ENCODE measurements at places on chromosomes 7 and 10.

DNA sequence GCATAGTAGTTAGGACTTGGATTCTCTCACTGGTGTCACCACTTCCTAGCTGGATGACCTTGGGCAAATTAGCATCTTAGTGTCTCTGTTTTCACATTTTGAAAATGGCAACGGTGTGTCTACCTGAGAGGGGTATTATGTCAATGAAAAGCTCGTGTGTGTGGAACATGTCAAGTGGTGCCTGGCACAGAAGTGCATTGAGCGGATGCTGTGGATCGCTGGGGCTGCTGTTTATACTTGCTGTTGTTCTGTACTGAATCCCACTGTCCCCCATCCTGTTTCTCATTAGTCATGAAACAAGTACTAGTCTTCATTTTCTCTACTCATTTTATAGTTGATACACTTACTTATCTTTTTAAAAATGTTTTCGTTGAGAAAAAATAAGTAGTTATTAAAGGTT, 26.1 kb downstream of the RBM33 start:
- DNase-seq = no peak

- DNase-seq = no peak
These were observed 332.9 kb downstream of the PTEN start for GRCh38 chr10:88196291-88196690.

GRCh38 chr7:78746301-78746700, 707.2 kb downstream of the MAGI2 start:
- no peak for DNase-seq

DNA sequence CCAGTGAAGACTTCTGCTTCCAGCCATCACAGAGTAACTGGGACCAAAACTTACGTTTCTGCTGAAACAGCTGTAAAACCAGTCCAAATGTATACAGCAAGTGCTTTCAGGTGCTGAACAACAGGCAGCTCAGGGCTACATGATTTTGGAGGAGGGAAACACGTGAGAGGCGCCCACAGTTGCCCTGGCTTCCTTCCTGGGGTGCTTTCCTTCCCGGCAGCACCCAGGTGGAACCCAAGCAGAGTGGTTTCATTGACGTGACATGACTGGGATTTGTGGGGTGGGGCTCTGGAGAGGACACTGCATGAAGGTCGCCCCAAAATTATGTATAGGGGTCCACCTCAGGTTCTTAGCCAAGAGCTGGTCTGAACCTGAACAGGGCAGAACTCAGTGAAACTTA, 34.2 kb downstream of the IL2RA start:
- no peak for DNase-seq

GRCh38 chr7:35495844-35496243, 199.1 kb downstream of the HERPUD2 start:
- DNase-seq = no peak

GRCh38 chr10:3054183-3054850, 13.0 kb upstream of the PFKP start:
- no peak for DNase-seq

DNA sequence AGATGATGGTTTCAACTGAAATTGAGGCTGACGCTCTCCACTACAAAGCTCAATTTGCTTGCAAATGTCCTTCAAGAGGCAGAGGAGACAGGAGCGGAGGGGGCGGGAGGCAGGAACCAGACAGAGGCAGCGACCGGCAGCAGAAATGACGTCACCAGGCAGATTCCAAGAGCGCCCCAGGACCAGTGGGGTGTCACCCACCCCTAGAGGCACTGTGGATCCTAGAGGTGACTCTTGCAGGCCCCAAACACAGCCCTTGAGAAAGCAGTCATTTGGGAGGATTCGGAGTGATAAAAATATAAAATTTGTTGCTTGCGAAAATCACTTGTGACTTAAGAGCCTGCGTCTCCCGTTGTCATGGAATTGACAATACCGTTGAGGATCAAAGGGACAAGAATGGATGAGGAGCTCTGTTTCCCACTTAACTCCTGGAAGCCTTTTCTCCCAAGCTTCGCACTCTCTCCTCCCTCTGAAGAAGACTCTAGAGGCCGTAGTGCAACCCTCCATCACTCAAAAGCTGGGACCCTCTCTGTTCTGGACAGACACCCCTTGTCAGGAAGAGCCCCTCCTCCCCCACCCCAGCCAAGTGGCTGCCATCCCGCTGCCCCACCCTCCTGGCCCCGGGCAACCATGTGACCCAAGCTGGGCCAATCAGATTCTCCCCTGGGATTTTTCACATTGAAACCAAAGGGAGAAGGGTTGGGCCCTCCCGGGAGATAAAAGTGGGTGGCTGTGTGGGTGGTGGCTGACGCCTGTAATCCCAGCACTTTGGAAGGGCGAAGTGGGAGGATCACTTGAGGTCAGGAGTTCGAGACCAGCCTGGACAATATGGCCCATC, 16.3 kb upstream of the SLC29A4 start:
- DNase-seq = no peak

DNA sequence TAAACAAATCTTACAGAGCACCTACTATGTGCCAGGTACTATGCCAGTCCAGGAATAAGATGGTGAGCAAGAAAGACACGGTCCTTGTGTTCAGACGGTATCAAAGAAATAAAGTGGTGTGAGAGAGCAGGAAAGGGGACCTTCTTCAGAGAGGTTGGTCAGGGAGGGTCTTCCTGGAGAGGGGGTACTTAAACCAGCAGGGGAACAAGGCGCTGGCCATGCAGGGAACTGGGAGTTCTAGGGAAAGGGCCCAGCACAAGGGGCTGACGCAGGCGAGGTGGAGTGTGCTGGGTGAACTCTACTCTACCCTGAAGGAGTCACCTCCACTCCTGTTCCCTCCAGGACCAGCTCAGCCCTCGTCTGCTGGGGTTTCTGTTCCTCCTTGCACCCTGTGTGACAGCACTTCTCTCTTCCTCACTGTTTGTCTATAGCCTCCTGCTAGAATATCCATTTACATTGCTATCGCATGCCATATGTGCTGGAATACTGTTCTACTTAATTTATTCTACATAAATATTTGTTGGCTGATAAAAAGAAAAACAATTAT, 73.5 kb downstream of the AOAH start:
- DNase-seq = no peak

- no peak for DNase-seq
These were observed 569.8 kb downstream of the CALN1 start for GRCh38 chr7:71842381-71842780.

DNA sequence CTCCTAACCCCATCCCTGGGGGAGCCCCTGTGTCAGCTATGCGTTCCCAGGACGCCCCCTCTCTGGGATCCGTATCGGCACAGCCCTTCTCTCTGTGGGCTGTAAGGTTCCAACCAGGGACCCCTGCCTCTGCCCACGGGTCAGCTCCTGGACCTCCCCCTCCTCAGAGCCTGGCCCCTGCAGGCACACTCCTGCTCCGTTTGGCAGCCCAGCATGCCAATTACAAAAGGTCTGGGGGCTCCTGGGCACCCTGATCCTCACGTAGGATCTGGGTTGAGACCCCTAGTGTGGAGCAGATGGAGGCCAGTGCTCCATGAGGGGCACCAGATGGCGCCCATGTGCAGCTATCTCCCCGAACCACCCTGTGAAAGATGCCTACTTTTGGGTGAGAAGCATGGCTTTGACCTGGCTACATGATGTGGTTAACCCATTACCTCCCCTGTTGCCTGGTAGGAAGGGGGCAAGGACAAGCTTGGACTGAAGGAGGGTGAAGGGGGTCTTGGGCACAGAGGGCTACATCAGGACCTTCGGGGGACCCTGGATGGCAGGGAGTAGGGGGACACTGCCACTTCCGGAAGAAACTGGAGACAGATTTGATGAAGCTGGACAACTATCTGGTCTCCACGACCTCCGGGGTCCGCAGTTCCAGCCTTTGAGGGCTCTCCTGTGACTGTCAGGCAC, 9.0 kb downstream of the TACR2 start:
- no peak for DNase-seq

DNA sequence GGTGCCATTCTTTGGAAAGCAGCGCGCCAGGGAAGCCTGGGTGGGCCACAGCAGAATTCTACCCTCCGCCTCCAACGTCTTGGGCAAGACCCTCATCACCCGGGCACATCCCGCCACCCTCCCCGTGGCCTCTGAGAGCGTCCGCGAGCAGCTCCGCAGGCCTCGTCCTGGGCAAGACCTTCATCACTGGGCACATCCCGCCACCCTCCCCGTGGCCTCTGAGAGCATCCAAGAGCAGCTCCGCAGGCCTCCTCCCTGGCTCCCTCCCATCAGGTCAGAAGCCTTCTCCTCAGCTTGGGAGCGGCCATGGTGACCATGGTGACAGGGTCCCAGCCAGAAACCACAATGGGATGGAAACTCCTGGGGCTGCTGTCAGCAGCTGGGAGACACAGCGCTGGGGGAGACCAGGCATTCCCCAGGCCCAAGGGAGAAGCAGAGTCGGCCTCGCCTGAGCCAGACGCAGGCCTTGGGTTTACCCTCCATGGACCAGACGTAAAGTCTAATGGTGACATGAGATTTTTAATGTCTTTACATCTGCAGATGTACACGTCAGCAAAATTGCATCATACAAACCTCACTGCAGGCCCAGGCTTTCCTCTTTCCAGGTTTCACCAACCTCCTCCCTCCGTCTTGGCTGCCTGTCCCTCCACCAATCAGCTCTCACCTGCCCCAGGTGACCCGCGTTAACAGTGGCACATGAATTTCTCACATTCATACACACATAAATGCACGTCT, 55.1 kb upstream of the PPP2R2D start:
- no peak for DNase-seq

DNA sequence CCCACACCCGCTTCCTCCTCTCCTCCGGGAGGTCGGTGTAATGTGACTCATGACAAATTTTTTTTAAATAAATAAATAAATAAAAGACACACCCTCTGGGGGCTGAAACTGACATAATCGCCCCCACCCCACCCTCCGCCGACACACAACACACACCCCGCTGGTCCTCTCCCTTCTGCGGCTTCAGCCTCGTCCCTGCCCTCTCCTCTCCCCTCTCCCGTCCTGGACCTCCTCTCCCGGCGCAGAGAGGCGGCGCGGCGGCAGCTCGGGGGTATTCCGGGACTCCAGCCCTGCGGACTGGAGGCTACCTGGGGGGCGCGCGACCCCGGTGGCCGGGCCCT, 686 bp downstream of the ABI1 start:
- peak; percentile 79 for DNase-seq

DNA sequence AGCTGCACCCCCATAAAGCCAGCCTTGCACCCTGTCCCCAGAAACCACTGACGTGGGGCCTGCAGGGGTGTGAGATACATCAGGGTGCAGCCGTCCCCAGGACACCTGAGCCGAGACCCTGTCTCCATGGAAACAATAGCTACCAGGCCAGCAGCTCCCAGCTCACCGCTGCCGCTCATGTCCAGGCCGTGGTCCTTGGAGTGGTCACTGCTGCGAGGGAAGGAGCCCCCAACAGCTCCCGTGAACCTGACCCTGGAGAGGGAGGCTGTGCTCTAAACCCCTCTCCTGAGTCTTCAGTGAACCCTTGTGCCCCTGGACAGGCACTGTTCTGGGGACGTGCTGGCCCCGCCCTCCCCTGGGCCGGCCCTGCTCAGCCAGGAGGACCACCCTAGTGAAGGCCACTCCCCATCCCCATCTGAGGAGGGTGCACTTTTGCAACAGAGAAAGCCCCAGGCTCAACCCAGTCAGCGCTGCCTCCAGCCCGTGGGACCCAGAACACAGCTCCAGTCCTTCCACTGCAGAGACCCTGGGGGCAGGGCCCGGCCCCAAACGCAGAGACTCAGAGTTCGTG, 19.6 kb upstream of the INPP5A start:
- DNase-seq = no peak

DNA sequence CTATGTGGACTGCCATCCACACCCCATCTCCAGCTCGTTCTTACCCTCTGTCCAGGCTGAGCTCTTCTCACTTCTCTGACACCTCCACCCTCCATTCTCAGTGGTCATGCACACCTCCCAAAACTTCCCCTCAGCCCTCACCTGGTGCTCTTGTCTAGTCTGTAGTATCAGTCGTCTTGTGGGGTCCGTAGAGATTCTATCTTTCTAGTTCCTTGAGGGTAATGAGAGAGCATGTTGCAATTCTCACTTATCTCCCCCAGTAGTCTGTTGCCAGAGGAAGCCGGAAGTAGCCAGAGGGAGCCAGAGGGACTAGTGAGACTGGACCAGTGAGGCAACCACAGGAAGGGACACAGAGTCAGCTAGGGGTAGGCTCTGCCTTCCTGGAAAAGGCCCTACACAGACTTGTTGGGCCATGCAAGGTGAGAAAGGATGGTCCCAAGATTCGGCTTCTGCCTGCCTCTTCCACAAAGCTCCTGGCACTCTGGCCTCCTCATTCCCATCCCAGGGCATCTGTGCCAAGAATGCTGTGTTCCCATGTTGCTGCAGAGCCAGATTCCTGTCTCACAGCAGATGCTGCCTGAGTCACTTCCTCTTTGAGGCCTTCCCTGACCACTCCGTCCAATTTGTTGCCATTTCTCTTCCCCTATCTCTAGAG, 50.6 kb upstream of the DUSP5 start:
- peak; percentile 95 for DNase-seq

DNA sequence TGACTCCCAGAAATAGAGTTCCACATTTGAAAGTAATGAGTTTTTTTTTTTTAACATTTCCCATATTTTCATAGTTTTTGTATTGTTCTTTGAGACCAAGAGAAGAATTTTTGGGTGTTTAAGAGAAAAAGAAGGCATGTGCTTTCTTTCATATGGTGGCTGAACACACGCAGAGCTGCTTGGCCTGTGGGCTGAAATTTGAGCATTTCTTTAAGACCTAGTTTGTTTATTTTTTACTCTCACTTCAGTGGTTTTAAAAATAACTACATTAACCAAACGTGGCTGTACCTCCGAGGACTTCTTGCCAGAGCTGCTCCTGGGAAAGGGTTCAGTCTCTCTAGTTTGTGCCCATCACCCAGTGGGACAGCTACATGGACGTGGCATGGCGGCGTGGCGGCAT, 58.3 kb downstream of the INPP5A start:
- no peak for DNase-seq
